Psoas muscle (tissue), 8 donors: ENCODE measurements at places on chromosomes 2 and 18. TPM values are rescaled to one million over a fixed set of nuclear protein-coding genes. Genes with fewer than 3 reads are reported as not detected.

NCOA1 gene
- total RNA-seq: 60.2 TPM

PER2 gene
- total RNA-seq: 20.7 TPM

SNRPD1 gene
- 33.3 TPM for total RNA-seq

SPP2 gene
- total RNA-seq: not detected

ANKRD62 gene
- total RNA-seq: not detected

AKAIN1 gene
- total RNA-seq: not detected

ZNF396 gene
- 0.78 TPM for total RNA-seq

DNA sequence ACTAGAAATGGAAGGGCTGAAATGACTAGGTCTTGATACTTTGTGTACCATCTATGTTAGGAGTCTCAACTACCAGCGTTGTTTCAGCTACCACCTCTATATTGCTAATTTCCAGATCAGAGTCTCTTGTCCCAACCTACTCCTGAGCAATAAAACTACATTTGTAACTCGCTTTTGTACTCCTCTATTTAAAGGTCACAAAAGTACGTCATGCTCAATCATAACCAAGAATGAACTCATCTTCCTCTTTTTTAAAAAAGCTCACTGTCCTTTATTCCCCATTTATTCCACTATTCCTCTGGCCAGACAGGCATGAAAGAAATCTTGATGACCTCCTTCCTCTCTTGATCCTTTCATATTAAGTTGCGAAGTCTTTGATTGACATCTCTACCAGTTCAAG lies 11.2 kb upstream of the MATN3 start:
- DNase-seq: no peak

GRCh38 chr2:128197059-128197458 lies 106.1 kb downstream of the UGGT1 start:
- no peak for DNase-seq

- no peak for DNase-seq
Observed at GRCh38 chr2:138504546-138505235, 3.1 kb downstream of the SPOPL start.

GRCh38 chr18:75170022-75170789 lies 38.7 kb downstream of the PTGR3 start:
- no peak for DNase-seq

- no peak for DNase-seq
Observed at GRCh38 chr2:219182331-219183150, 4.5 kb downstream of the RETREG2 start.

GRCh38 chr2:204664708-204665121 lies 119.4 kb downstream of the PARD3B start:
- no peak for DNase-seq

GRCh38 chr2:139122711-139123158 lies 342.5 kb upstream of the NXPH2 start:
- DNase-seq: no peak

DNA sequence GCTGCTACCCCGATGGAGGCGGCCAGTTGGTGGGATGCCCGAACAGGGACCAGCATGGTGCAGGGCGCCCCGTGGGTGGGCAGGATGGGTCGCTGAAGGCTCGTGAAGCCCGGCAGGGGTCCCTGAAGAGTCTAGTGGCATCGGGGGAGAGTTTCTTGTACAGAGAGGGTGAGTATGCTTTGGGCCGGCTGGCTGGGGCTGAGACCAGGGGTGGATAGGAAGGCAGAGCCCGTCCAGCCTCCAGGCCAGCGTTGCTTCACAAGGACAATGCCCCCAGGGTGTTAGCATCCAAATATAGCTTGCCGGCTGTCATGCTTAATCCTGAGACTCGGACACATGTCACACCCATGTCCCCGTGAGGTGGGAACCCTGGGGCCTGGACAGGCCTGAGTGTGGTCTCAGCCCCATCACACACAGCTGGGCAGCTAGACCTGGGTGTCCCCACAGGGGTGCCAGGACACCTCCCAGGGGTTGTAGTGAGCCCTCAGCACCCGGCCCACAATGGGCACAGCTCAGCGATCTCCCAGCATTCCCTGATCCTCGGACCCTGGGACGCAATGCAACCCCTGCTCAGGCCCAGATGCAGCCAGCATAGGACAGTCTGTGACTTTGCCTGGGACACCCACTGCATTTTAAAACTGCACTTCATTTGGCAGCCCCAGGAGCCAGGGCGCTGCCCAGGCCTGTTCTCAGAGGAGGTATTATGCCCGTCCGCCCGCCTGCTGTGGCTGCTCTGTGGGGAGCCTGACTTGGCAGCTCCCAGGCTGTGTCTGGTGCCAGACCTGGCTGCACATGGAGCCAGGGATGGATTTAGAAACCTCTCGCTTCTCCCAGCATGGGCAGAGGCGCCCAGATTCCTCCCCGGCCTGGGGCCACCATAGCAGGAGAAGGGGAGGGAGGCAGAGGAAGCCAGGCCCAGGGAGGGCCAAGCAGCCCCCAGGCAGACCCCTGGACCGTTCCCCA lies 36.4 kb downstream of the RAMP1 start:
- peak; percentile 93 for DNase-seq

GRCh38 chr18:51833850-51834249 lies 506.1 kb upstream of the DCC start:
- no peak for DNase-seq

- no peak for DNase-seq
Observed at GRCh38 chr2:46386763-46387162, 89.6 kb downstream of the EPAS1 start.

DNA sequence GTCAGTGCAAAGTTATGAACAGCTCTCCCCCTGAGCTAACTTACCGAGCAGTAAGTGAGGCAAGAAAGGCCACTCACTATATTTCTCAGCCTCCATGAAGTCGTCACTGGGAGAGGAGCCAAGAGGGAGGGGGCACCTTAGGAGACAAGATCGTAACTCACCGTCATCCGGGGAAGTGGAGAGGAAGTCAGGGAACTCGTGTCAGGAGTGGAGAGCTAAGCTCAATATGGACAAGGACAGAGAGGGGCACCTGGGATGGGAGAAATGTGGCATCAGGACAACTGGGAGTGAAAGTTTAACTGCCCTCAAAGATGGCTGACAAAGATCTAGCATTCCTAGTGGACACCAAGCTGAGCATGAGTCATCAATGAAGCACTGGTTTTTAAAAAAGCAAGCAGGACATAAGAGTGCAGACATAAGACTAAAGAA lies 37.1 kb downstream of the BCL11A start:
- no peak for DNase-seq

- DNase-seq: no peak
Observed at GRCh38 chr2:231134910-231135655, 10.2 kb upstream of the HTR2B start.

- no peak for DNase-seq
Observed at GRCh38 chr2:203547356-203547755, 12.3 kb upstream of the RAPH1 start.

DNA sequence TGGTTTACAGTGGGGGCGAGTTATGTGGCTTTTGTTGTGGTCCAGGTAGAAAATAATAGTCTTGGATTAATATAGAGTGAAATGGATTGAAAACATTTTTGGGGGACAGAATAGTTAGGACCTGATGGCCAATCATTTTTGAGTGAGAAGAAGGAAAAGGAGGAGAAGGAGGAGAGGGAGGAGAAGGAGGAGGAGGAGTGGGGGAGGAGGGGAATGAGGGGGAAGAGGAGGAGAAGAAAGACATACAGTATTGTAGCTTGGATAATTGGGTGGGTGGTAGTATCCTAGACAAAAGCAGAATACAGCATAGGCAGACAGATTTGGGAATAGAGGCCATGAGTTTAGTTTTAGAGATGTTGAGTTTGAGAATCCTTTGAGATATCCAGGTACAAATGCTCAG lies 101.6 kb downstream of the GATA6 start:
- no peak for DNase-seq
